Adrenal gland (tissue), 19 donors: ENCODE measurements at places on chromosomes 6 and 20.

- no peak for DNase-seq
These were observed 601.2 kb upstream of the ARID1B start for GRCh38 chr6:156175971-156176421.

GRCh38 chr6:8277769-8278168 is 157.6 kb downstream of the SLC35B3 start:
- no peak for DNase-seq

DNA sequence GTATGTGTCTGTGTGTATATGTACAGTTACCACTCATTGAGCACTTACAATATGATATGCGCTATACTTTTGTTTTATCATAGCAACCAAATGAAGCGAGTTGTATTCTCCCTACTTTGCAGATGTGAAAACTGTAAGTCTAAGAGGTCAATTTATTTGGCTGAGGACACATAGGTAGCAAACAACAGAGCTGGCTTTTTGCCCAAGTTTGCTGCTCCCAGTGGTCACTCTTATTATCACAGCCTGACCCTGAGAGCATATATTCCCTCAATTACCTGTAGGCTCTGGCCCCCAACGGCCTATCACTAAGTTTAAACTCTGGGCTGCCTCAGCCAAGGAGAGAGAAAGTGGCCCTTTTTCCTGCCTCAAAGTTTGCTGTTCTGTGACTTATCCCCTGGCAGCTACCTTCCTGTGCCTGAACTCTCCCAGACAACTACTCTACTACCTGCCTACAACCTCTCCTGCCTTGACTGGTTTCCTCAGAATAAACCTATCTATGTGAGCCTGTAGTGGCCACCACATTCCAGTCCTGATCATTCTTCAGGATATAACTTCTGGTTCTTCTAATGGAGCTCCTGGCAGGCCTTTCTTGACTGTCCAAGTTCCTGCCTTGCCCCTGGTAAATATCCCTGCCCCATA is 221.8 kb downstream of the FRK start:
- peak; percentile 70 for DNase-seq

GRCh38 chr6:56211724-56212123 is 35.7 kb downstream of the COL21A1 start:
- DNase-seq = no peak

GRCh38 chr6:103079867-103080266 is 1686.4 kb downstream of the GRIK2 start:
- no peak for DNase-seq

DNA sequence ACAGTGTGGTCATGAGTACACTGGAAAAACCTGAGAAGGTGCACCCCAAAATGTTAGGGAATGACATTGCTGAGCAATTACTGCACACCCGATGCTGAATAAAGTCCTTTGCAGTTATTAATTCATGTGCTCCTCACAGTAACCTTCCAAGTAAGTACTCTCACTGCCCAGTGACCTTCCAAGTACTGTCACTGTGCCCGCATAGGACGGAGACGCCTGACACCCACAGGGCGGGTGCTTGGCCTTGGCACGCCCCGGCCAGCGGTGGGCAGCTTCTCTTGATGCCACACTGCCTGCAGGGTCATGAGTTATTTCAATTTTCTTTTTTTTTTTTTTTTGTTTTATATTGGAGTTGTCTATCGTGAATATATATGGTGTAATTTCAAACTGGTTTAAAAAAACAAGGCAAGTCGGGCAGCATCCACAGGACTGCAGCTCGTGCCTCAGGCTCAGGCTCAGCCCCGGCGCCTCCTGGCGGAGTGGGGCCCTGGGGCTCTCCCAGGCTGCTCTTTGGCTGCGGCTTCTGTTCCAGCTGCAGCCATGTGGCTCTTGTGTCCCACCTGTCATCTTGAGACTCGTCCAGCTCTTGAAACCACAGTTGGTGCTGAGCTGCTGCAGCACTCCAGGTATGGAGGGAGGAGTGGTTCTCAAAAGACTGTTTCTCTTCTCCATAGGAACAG is 27.0 kb downstream of the PNLDC1 start:
- DNase-seq = no peak

DNA sequence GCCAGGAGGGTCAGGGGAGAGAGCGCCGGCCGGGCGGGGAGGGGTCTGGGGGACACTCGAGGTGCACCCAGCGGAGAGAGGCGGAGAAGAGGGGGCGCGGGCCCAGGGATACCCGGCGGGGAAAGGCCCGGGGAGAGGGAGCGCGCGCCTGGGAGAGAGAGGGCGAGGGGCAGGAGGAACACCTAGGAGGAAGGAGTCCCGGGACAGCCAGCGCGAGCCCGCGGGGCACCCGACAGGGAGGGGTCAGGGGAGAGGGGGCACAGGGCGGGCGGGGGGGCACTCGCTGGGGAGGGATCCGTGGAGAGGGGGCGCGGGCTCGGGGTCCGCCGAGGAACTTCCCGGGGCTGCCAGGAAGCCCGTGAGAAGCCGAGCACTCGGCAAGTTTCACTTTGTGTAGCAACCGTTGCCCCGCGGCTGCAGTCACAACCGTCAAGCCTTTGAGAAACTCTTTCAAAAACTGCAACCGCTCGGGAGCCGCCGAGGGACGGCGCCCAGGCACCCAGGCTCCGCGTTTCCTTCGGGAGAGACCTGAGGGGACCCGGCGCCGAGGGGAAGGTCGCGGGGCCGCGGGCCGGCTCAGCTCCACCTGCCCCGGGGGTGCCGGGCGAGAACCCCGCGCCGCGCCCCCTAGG is 471 bp downstream of the EZR start:
- DNase-seq = peak; percentile 80
